Left ventricle myocardium inferior (tissue), 1 donor: ENCODE measurements at places on chromosomes 2 and 18.

- no peak for DNase-seq
Measured at GRCh38 chr2:70615222-70615621, 61.6 kb upstream of the TGFA start.

- no peak for DNase-seq
Measured at GRCh38 chr2:134155134-134155533, 98.7 kb upstream of the MGAT5 start.

- DNase-seq: no peak
Measured at GRCh38 chr2:88808083-88808482, 116.6 kb downstream of the RPIA start.

DNA sequence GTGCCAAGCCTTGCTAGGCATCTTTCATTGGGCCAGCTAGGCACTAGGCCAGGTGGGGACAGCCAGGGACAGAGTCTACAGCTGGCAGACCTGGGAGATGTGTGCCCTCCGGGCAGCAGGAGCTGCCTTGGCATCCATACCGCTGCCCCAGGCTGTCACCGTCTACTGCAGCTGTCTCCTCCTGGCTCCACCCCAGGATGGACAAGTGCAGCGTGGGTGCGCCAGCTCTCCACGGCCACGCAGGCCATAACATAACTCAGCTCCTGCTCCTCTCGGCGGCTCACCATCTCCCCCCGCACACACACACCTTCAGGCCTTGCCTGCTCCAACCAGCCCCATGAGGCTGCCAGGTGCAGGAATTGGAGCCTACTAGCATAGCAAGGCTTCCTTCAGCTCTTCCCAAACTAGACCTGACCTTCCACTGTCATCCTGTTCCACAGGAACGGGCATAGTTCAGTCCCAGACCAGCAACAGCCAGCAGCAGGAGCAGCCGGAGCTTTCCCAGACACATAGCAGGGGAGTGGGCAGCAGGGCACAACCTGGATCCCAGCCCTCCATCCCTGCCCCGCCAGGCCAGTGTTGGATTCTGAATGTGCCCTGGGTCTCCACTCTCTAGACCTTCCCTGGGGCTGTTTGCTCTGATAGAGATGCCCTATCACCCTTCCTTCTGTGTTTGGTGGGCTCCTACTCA, 2.5 kb upstream of the ADRA2B start:
- DNase-seq: peak; percentile 12
